Stimulated activated CD8-positive, alpha-beta memory T cell treated with anti-CD3 and anti-CD28 coated beads, Interleukin-15, amount 100 ng/mL, for 4 hours (primary cell): ENCODE measurements at places on chromosomes 2 and 18.

DNA sequence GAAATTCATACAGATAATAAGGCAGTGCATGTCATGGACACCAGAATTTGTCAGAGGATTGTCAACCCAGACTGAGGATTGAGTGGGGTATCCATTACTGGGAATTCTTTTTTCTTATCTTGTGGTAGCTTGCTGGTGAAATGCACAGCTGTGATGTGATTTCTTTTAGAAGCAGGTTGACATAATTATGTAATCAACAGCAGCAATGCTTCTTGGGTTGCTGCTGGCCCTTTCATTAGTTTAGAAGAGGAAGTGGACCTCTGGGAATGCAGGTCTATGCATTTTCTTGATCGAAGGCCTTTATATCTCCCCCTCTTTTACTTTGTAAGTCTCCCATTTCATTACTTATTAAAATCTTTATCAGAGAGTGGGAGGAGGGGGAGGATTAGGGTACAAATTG is 319.9 kb downstream of the AGPS start:
- DNase-seq: no peak

DNA sequence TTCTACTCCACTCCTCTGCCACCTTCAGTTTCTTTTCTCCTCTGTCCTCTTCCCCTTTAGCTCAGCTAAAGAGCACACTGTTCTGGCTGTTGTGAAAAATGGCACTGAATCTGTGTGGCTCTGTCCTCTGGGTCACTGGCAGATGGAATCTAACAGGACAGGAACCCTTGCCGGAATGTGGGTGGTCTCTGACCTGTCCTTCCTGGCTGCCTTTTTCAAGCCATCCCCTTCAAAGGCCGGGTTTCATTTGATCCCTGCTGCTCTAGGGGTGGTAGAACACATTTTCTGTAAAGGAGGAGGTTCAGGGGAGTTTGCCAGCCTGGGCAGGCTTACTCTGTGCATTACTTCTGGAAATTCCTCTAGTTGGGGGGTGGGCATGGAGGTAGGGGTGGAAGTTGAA is 29.9 kb downstream of the MTCL1 start:
- no peak for DNase-seq

DNA sequence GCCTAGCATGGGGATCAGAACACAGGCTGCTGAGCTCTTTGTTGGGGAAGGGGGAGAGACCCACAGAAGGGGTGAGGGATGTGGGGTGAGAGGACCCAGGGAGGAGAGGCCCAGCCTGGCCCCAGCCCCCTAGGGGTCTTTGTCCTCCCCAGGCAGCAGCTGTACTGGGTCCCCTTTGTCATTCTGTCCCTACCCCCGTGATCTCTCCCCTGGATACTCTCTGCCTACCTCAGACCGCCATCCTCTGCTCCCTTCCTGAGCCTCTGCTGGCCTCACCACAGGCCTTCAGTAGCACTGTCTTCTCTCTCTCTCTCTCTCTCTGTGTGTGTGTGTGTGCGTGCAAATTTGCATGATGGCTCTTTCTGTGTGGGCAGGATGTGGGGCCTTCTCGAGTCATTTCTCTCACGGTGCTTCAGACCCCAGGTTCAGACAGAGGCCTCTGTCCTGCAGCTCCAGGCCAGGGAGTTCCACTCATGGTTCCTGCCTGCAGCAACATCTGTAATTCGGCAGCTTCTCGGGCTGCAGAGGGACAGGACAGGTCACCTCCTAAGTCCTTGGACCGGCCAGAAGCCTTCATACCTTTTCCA is 1.4 kb downstream of the PSD4 start:
- DNase-seq: no peak

DNA sequence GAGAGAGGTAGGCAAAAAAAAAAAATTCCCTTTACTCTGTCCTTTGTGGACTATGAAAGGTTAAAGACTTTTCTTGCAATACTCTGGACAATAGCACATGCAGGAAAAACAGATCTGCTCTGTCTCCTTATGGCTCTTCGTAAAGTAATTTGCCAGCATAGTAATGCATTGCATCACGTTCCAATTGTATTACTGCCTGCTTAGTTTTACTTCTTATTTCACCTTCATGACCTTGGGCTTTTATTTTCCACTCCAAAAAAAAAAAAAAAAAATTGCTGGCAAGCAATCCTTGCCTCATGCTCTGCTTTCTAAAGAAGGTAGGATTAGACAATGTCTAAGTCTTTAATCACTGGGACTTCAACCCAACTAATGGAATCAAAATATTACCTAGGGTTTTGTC is 1802.7 kb downstream of the SUCLG1 start:
- no peak for DNase-seq

DNA sequence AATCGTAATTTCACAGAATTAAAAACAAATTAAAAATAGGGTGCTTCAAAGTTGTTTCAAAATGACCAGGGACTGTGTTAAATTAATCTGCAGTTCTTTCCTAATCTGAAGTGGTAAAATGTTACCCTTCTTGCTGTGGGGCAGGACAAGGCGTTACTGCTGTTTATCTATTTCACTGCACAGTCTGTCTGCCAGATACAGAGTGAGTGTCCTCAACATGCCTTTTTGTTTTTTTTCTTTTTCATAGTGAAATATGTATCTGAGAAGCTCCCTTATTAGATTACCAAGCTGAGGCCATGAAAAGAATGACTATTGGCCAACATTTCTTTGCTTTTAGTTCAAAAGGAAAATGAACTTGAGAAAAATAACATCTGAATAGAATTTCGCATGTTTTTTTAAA is 38.0 kb downstream of the KCTD1 start:
- DNase-seq: no peak
